ENCODE measurements at places on chromosomes 1 and 21.

DNA sequence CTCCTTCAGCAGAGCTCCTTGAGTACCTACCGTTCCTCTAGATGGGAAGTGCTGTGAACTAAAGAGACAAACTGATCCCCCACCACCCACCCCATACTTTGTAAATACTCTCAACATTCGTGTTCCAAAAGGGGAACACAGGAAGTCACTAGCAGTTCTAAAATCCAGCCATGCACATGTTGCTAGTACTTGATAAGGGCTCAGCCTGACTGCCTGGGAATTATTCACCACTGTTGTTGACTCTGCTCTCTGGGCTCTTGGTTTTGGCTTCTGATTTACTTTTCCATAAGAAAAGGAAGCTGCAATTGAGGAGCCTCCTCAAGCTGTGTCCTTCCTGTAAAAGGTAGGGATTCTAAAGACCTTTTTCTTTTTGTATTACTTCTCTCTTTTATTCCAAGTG is 67.5 kb downstream of the IVNS1ABP start:
- no peak for DNase-seq

DNA sequence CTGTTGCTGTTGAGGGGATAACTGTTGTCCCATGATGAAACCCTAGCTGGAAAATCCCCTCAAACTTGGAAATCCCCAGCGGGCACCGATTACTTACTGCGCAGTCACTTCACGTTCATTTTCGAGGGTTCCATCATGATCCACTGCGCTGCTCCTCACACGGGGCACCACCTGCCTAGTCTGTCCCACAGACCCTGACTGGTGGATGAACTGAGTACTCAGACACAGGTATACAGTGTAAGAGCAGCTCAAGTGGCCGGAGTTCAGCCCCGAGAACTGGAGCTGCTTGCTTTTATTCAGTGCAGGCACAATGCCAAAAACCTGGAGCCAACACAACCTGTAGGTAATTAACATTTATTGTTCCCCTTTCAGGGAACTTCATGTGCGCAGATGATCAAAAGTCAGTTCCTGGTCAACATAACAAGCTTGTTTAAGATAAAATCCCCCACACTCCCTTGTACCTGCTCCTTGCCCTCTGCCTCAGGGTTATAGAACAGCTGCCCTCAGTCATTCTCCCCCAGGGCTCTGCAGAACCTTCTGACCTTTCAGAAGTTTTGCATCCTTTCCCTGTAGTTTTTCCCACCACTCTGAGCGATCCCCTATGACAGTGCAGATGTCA is 46.5 kb upstream of the PRELP start:
- no peak for DNase-seq

GRCh38 chr21:45820171-45821091 is 161.1 kb upstream of the COL6A1 start:
- peak; percentile 89 for DNase-seq

DNA sequence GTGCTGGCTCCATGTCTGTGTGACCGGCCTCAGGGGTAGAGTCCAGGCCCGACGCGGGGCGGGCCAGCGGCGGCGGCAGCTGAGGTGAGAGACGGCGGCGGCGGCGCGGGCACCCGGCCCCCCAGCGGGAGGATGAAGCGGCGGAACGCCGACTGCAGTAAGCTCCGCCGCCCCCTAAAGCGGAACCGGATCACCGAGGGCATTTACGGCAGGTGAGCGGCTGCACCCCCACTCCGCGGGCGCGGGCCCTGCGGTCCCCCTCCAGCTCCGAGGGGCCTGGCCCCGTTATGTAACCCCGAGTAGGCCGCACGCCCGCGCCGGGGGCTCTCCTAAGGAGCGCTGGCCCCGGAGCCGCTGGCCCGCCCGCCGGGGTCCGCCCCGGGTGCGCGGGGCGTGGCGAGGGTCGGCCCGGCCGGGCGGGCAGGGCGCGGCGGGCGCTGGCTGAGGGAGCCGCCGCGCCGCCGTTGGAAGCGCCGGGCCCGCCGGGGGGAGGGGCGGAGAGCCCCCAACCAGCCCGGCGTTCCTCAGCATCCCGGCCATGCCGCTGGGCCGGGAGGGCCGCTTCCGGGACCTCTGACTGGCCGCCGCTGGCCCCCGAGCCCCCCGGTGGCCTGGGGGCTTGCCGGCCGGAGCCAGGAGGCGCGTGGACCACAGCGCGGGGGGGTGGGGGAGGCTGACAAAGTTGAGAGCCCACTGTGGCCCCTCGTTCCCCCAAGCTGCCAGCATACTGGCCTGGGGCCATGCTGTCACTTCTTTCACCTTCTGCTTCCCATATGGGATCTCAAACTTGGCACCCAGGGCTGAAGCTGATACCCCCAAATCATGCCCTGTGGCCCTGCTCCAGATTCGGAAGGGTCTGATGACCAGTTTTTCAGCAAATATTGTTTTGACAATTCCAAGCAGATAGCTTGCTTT is 527 bp downstream of the MACO1 start:
- peak; percentile 45 for DNase-seq

- no peak for DNase-seq
Observed at GRCh38 chr1:43071241-43071640, 100.8 kb downstream of the EBNA1BP2 start.
